ENCODE measurements at places on chromosomes 1 and 21. TPM values are rescaled to one million over a fixed set of nuclear protein-coding genes. Genes with fewer than 3 reads are reported as not detected.
A peak's percentile ranks its signal among the peaks of the same experiment; 100 is the strongest.

DNA sequence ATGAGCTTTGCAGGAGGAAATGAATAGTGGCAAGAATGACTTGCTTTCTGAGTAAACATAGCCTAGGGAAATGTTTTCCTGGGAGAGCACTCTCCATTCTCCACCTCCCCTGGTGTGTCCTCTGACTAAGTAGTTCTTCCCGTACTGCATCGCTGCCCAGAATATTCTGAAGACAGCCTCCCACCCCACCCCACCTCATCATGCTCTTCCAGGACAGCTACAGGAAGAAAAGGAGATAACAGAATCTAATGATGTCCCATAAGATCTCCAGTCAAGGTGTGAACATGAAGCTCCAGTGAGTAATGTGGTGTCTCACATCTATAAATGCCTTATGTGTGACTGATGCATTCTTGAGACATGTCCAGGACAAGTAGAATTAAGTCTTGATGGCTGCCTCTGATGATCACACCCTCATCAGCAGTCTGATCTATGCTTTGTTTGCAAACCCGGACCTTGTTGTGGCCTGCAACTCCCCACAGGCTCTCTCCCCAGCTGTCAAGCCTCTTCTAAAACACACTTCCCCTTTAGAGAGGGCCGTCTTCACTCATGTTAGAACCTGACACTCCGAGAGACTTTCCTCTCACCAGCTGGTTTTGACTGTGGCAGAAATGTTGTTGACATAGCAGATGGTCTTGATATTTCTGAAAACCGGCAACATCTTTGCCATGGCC, 183.0 kb downstream of the CYYR1 start:
- DNase-seq, result peak; percentile 88

ELAPOR1 gene
- not detected for total RNA-seq

YBX1 gene
- 2,077 TPM for total RNA-seq

GRCh38 chr1:48558366-48558765, 86.4 kb upstream of the SPATA6 start:
- DNase-seq, result no peak

IFI6 gene
- total RNA-seq, result 5.8 TPM

- DNase-seq, result no peak
Measured at GRCh38 chr1:61043010-61043820, 39.1 kb upstream of the NFIA start.

- DNase-seq, result no peak
Measured at GRCh38 chr1:65311760-65312159, 2.4 kb downstream of the DNAJC6 start.

CRNN gene
- not detected for total RNA-seq

DNA sequence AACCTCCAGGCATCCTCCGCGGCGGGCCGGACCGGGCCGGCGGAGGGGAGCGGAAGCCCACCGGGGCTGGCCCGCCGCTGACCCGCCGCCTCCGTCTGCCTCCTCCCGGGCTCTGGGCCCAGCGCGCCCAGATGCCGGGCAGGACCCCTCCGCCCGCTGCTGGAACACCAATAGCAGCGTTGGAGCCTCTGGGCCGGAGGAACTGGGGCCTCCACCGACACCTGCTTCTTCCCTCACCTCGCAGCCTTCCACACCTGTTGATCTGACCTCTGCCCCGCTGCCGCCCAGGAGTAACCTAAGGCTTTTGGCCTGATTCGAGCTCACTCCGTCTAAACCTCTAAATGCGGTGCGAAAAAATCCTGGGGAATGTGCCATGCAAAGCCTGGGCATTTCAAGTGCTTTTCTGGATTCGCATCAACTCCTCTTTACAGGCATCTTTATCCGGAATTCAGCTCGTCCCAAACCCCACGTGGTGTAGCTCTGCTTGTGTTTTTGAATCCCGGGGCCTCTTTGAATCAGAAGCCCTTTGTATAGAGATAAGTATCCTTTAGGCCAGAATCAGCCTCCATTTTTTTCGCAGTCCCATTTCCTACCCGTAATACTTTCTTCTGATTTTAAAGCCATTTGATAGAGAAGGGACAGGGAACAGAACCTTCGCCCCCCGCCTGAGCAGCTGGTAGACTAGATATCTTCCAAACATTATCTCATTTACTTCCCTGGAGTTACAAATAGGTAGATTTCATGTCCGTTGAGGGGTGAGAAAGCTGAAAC, 680 bp upstream of the CNN3 start:
- DNase-seq, result peak; percentile 77

GRCh38 chr1:3939242-3940080, 39.4 kb upstream of the C1orf174 start:
- peak; percentile 45 for DNase-seq

Measured in SJCRH30 (cell line).